Left renal pelvis (tissue), 4 donors: ENCODE measurements at places on chromosomes 7 and 10. TPM values are rescaled to one million over a fixed set of nuclear protein-coding genes. Genes with fewer than 3 reads are reported as not detected.

The NPC1L1 gene
- 2.2 TPM for polyA plus RNA-seq

The MBL2 gene
- not detected for polyA plus RNA-seq

The LGI1 gene
- 6.2 TPM for polyA plus RNA-seq

The HOXA2 gene
- 15.1 TPM for polyA plus RNA-seq
